Muscle of back (tissue), 13 donors: ENCODE measurements at places on chromosomes 16 and 17. TPM values are rescaled to one million over a fixed set of nuclear protein-coding genes. Genes with fewer than 3 reads are reported as not detected.

Gene FLYWCH2
- 20.2 TPM for polyA plus RNA-seq

Gene ERN1
- polyA plus RNA-seq: 5.4 TPM

Gene CASKIN1
- 2.7 TPM for polyA plus RNA-seq

GRCh38 chr16:23974223-23974622, 138.4 kb downstream of the PRKCB start:
- DNase-seq: no peak

DNA sequence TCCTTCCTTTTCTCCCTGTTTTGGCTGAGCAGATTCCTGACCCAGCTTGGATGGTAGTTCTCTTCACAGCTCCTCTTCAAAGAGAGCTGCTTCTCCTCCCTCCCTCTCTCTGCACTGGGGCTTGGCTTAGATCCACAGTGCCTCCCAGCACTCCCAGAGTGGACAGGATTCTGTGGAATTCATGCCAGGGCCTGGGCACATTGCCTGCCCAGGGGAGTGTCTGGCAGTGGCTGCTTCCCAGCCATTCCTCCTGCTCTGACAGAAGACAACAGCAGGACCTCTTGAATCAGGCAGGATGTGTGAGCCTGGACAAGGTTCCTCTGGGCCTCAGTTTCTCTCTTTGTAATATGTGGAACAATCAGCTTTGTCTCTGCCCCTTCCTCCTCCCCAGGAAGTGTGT, 4.5 kb upstream of the MMP28 start:
- peak; percentile 71 for DNase-seq

DNA sequence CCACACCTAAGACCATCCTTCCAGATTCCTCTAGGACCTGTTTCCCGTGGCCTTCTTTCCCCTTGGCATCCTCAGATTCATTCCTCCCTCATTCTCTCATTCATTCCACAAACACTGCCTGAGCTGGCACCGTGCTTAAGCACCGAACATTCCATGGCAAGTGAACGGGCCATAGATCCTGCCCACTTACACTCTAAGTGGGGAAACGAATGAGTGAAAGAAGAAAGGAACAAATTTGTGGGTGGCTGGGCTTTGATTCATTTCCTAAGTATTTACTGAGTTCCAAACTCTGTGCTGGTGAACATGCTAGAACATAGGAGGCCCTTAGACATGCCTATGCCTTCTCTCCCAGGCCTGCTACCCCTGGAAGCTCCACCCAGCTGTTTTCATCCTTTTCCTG, 30.0 kb downstream of the SRCIN1 start:
- no peak for DNase-seq

DNA sequence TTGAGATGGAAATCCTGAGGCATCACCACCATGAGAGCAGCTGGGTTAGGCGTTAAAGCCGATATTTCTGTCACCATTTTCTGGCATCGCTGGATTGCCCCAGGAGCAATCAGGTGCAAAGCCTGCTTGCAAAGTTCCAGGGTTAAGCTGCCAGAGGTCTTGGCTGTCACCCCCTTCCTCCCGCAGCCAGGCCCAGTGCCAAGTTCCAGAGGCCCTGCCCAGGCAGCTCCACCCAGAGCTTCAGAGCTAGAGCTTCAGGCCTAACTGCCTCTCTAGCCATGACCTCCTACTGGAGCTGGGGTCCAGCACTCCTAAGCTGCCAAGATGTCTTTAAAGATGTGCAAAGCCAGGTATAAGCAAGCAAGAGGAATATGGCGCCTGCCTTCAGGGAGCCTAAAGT, 8.8 kb upstream of the TMEM238L start:
- DNase-seq: no peak

- DNase-seq: no peak
These were observed 2.0 kb downstream of the AXIN2 start for GRCh38 chr17:65559461-65559803.

GRCh38 chr17:75645889-75646637, 12.8 kb downstream of the SMIM5 start:
- DNase-seq: no peak

DNA sequence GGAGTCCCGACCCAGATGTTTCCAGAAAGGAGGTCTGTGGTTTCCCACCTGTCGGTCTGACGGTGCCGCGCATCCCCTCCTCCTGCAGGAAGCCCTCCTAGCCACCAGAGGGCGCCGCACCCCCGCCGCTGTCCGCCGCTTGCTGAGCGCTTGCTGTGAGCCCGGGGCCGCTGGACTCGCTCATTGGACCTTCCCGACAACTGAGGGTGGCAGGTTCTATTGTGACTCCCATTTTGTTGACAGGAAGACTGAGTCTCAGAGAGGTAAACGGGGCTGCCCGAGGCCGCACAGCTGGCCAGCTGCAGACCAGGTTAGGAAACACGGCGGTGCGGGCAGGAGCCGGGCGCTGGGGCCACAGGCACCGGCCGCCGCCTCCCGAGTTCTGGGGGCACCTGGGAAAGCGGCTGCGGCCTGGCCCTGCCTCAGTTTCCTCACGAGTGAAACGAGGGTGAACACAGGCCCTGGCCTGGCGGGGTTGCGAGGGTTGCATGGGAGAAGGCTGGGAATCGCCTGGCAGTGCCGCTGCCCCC, 191.1 kb upstream of the CIBAR2 start:
- no peak for DNase-seq

- DNase-seq: no peak
These were observed 18.6 kb downstream of the ENGASE start for GRCh38 chr17:79093270-79093669.

GRCh38 chr16:47254756-47255155, 111.0 kb upstream of the NETO2 start:
- no peak for DNase-seq

DNA sequence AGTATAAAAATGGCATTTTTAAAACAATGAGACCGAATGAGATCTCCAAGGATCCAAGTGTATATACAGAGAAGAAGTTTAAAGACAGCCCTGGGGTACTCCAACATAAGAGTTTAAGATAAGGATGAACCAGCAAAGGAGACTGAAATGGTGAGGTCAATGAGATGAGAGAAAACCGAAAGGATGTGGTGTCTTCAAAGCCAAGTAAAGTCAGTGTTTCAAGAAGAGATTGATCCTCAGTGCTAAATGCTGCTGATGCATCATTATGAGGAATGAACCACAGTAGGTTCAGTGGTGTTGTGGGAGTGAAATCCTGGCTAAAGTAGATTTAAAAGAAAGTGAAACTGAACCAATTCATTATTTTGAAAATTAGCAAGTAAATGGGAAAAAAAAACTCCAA, 38.1 kb upstream of the NLK start:
- DNase-seq: no peak
